Heart right ventricle (tissue), 16 donors: ENCODE measurements at places on chromosomes 4 and X. TPM values are rescaled to one million over a fixed set of nuclear protein-coding genes. Genes with fewer than 3 reads are reported as not detected.
A peak's percentile ranks its signal among the peaks of the same experiment; 100 is the strongest.

DNA sequence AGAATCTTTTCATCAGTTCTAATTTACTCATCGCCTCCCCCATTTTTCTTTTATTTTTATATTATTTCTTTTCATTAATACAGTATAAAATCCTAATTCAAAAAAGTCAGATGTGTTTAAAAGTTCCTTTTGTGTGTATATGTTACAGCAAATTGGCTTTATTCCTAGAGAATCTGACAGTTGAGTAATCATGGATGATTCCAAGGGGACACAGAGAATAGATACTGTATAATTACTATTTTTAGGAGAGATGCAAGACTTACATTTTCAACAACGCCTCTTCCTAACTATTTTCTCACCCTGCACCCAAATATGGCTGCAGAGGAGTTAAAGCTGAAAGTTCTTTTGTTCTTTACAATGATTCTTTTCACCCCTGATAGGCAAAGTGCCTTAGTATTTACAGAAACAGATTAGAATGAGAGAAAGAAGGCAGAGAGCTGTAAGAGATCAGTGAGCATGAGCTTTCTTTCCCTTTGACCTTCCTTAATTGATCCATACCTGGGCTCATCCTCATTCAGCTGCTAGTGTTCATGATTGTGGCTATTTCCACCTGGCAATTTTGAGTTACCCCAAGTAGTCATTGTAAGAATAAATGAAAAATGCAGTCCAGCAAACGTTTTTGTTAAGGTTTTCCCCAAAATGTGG is 210.8 kb downstream of the SLC4A4 start:
- no peak overlapping the region for H3K27ac ChIP-seq
- H3K4me3 ChIP-seq = no peak overlapping the region
- H3K36me3 ChIP-seq = no peaks in the 10 kb centered on the region
- no peaks in the 10 kb centered on the region for H3K4me1 ChIP-seq

GRCh38 chr4:51918251-51918650 is 75.3 kb downstream of the DCUN1D4 start:
- no peak overlapping the region for H3K27ac ChIP-seq
- no peaks in the 10 kb centered on the region for H3K36me3 ChIP-seq
- no peak for DNase-seq
- no peaks in the 10 kb centered on the region for H3K27me3 ChIP-seq
- H3K4me3 ChIP-seq = no peak overlapping the region

- no peaks in the 10 kb centered on the region for H3K36me3 ChIP-seq
- H3K4me1 ChIP-seq = no peaks in the 10 kb centered on the region
- no peak overlapping the region for H3K4me3 ChIP-seq
- no peaks in the 10 kb centered on the region for H3K27me3 ChIP-seq
Observed at GRCh38 chrX:118521435-118521834, 25.8 kb downstream of the DOCK11 start.

GRCh38 chrX:44432641-44433040 is 89.2 kb upstream of the EFHC2 start:
- no peak overlapping the region for H3K4me3 ChIP-seq
- no peak overlapping the region for H3K27ac ChIP-seq
- H3K4me1 ChIP-seq = no peaks in the 10 kb centered on the region

GRCh38 chr4:39706334-39706733 is 8.4 kb downstream of the UBE2K start:
- H3K4me3 ChIP-seq = no peak overlapping the region
- H3K36me3 ChIP-seq = peaks cover 15% of the 10 kb centered on the region
- DNase-seq = peak; percentile 54
- no peaks in the 10 kb centered on the region for H3K27me3 ChIP-seq
- H3K27ac ChIP-seq = no peak overlapping the region
- H3K4me1 ChIP-seq = peaks cover 16% of the 10 kb centered on the region

DNA sequence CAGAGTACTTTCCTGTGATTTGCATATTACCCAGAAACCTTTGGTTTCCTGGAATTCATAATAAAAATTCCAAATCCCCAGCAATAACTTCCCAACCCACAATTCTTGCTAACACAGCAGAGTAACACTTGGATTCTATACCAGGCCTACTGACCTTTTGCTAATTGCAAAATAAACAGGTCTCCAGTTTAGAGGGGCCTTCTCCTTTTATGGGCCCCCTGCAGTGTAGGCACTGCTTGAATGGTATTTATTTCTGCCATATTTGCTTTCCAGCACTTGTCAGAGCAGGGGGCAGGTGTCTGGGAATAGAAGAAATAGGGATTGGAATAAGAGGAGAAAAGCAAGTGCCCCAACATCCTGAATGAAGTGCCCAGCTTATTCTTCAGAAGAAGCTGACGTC is 25.3 kb upstream of the GPC3 start:
- H3K4me1 ChIP-seq = no peaks in the 10 kb centered on the region
- no peak for DNase-seq
- no peak overlapping the region for H3K4me3 ChIP-seq
- no peak overlapping the region for H3K27ac ChIP-seq

DNA sequence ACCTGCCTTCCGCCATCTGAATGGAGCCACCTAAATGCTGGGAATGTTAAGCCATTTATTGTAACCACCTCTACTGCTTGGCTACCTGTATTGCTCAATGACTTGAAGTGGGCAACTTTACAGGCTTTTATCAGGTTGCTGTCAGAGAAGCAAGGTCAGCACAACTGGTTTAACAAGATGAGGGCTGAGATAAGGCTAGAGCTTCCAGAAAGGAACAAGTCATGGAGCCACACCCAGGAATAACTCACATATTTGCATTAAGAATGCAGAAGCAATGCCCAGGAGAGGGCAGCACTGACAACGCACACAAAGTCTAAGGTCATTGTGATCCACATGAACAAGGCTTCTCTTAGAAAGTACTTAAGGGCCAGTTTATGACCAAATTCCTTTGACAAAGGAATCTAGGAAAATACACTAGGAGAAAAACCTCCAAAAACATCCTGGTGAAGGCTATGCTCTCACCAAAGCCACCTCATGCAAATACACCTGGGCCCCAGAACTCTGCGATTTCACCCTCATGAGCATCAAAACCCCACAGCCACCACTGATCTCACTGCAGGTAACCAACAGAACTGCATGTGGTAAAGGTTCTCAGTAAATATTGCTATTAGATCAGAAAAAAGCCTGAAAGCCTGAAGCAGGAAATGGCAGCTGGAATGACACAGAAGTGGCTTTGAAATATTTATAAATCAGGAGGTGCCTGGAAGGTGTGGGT is 15.0 kb upstream of the STS start:
- no peaks in the 10 kb centered on the region for H3K27me3 ChIP-seq
- peaks cover 19% of the 10 kb centered on the region for H3K4me1 ChIP-seq
- no peak overlapping the region for H3K4me3 ChIP-seq
- H3K27ac ChIP-seq = peak overlapping the region; percentile 35

- H3K4me1 ChIP-seq = no peaks in the 10 kb centered on the region
- no peaks in the 10 kb centered on the region for H3K36me3 ChIP-seq
- H3K27me3 ChIP-seq = no peaks in the 10 kb centered on the region
- H3K27ac ChIP-seq = no peak overlapping the region
Observed at GRCh38 chr4:164424846-164425245, 329.1 kb upstream of the SMIM31 start.

DNA sequence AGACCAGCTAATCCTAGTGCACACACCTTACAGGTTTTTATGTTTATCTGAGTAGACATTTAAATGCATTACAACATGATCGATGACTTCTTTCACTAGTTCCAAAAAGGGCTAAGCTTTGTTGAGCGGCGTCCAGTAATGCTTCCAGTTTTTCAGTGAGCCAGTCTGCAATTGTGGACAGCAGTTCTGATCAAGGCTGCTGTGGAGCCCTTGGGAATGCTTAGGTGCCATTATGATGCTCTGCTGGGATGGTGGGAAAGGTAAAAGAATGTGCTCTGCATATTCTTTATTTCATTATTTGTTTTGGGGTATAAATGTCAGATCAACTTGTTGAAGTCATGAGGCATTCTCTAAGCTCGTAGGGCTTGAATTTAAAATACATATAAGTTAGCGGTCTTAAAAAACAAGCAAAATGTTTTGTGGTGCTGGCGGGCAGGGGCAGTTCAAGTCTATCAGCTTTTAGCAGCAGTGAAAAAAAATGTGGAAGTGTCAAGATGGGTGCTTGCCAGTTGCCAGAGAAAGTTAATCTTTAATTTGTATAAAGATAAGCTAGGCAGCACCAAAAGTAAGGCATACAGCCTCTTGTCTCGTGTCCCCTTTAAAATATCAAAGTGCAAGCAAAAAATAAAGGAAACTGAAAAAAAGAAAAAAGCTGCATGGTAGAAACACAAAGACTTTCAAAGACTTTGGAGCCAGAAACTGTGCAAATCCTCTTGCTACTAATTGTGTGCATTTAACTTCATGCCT is 5.8 kb downstream of the MID1IP1 start:
- H3K36me3 ChIP-seq = no peaks in the 10 kb centered on the region
- no peak for DNase-seq
- H3K4me3 ChIP-seq = no peak overlapping the region
- H3K27ac ChIP-seq = peak overlapping the region; percentile 95
- no peaks in the 10 kb centered on the region for H3K27me3 ChIP-seq

DNA sequence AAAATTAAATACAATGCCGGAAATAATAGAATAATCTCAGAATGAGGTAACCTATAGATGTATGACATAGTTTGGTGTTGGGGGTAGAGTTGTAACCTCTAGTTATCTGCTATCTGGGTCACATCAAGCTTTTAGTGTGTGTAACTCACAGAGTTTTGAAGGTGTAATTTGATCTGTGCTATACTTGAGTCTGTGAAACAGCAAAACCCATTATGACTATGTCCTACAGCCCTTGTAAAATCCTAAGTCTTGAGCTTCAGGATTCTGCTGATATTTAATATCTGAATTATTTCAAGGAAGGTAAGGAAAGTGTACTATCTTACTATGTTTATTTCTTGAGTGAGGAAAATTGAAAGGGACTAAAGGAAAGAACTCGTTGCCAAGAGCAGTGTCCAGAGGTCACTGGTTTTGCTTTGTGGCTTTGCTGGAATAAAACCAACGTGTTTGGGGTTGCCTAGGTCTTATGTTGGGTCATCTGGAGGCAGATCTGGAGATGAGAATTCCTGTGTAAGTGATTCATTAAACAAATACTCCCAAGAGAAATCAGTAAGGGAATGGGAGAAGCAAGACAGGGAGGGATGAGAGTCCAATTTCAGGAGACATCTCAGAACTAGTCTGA is 107.8 kb upstream of the CBLL2 start:
- H3K27ac ChIP-seq = no peak overlapping the region
- no peak for DNase-seq
- no peaks in the 10 kb centered on the region for H3K4me1 ChIP-seq
- H3K36me3 ChIP-seq = no peaks in the 10 kb centered on the region
- H3K27me3 ChIP-seq = no peaks in the 10 kb centered on the region

GRCh38 chr4:142077048-142077447 is 440.7 kb downstream of the IL15 start:
- H3K4me1 ChIP-seq = no peaks in the 10 kb centered on the region
- no peak overlapping the region for H3K27ac ChIP-seq

GRCh38 chr4:57080781-57081650 is 29.2 kb downstream of the IGFBP7 start:
- no peak for DNase-seq
- no peaks in the 10 kb centered on the region for H3K36me3 ChIP-seq
- no peak overlapping the region for H3K4me3 ChIP-seq
- H3K4me1 ChIP-seq = peaks cover 98% of the 10 kb centered on the region
- peak overlapping the region; percentile 100 for H3K27ac ChIP-seq

DNA sequence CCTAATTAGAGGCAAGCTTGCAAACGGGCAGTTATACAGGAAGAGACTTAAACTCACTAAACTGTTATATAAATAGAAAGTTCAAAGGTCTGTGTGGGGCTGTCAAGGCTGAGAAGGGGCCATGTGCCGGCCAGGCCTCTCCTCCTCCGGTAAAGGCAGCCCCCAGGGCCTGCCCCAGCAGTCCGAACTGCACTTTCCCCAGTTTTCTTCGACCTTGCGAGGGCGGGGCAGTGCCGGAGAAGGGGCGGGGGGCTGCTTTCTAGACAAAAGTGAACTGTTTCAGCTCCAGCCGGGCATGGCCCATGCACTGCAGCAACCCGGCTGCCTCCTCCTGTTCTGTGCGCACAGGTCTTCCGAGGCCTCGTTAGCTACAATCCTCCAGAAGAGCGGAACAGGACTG is 4.1 kb downstream of the AFF2 start:
- H3K27ac ChIP-seq = no peak overlapping the region
- H3K27me3 ChIP-seq = peaks cover 25% of the 10 kb centered on the region
- H3K4me3 ChIP-seq = no peak overlapping the region
- no peaks in the 10 kb centered on the region for H3K36me3 ChIP-seq
- H3K4me1 ChIP-seq = peaks cover 8% of the 10 kb centered on the region

DNA sequence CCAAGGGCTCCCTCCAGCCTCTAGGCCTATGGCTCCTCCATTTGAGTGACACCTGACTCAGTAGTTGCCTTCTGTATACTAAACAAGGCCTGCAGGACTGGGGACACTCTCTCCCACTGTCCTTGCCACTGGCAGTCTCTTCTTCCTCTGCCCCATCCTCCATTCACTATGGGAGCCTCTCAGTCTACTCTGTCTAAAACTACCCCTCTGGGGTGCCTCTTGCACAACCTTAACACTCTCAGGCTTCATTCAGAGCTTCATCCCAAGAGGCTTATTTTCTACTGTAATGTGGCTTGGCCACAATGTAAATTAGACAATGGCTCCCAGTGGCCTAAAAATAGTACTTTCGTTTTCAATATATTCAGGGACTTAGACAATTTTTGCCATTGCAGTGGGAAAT is 133.0 kb downstream of the ZC4H2 start:
- H3K4me3 ChIP-seq = no peak overlapping the region
- no peak overlapping the region for H3K27ac ChIP-seq
- no peaks in the 10 kb centered on the region for H3K36me3 ChIP-seq

- H3K27ac ChIP-seq = no peak overlapping the region
- DNase-seq = no peak
- H3K27me3 ChIP-seq = no peaks in the 10 kb centered on the region
- no peak overlapping the region for H3K4me3 ChIP-seq
Observed at GRCh38 chr4:67204441-67204840, 340.9 kb downstream of the CENPC start.

- H3K27me3 ChIP-seq = no peaks in the 10 kb centered on the region
- no peak overlapping the region for H3K4me3 ChIP-seq
- H3K36me3 ChIP-seq = no peaks in the 10 kb centered on the region
Observed at GRCh38 chr4:150358691-150359090, 223.3 kb upstream of the MAB21L2 start.

DNA sequence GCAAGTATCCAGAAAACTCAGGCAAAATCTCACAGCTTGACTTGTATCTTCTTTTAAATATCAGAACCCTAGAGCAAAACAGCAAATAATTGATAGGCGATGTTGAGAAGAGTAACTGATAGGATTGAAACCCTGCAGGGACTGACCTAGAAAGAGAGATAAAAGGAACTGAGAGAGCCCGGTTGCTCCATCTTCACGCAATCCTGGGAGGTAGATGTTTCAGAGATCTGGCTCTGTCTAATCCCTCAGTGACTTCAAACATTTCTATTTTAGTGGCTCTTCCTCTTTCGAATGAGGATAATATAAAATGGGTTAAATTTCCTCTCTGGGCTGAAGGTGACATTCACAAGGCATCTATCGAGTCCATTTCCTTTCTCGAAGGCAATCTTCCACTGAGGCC is 39.3 kb upstream of the RPL34 start:
- no peak overlapping the region for H3K27ac ChIP-seq
- no peaks in the 10 kb centered on the region for H3K27me3 ChIP-seq
- no peak for DNase-seq
- H3K4me1 ChIP-seq = no peaks in the 10 kb centered on the region
- H3K36me3 ChIP-seq = no peaks in the 10 kb centered on the region

GRCh38 chr4:54015423-54016030 is 48.9 kb downstream of the CHIC2 start:
- no peak for DNase-seq
- no peak overlapping the region for H3K4me3 ChIP-seq
- H3K27me3 ChIP-seq = no peaks in the 10 kb centered on the region
- H3K27ac ChIP-seq = no peak overlapping the region
- H3K36me3 ChIP-seq = no peaks in the 10 kb centered on the region
- no peaks in the 10 kb centered on the region for H3K4me1 ChIP-seq

Gene KDR
- total RNA-seq = 12.4 TPM

Gene RHOH
- total RNA-seq = 0.23 TPM

Gene SHROOM4
- 9.1 TPM for total RNA-seq

Gene SLC16A2
- 5.2 TPM for total RNA-seq

Gene GLOD5
- not detected for total RNA-seq

Gene SYTL5
- not detected for total RNA-seq
